Aorta (tissue), 5 donors: ENCODE measurements at places on chromosomes 4 and X. TPM values are rescaled to one million over a fixed set of nuclear protein-coding genes. Genes with fewer than 3 reads are reported as not detected.

MAN2B2 gene
- 40.3 TPM for polyA plus RNA-seq

GRCh38 chrX:136920001-136920400 is 39.5 kb upstream of the RBMX start:
- no peak for DNase-seq

SLC34A2 gene
- 0.50 TPM for polyA plus RNA-seq

CSAG3 gene
- polyA plus RNA-seq = not detected

DNA sequence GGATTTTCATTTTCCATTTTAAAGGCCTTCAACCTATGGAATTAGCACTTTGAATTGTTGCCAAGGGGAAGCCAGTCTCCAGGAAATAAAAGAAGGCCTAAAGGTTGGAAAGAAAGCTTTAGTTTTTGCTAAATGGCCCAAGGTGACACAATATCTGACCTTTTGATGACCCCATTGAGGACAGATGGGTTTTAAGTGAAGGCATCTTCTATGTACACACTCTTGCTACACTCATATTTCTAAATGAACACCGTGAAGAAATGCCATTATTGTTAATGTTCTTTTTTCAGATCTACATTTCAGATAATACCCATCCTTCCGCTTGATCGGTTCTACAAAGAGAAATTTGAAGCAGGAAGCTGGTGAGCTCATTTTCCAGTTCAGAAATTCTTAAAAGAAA is 162.8 kb upstream of the POU3F4 start:
- DNase-seq = no peak

GRCh38 chr4:801436-802124 is 24.3 kb downstream of the CPLX1 start:
- no peak for DNase-seq

ZFP92 gene
- 0.75 TPM for polyA plus RNA-seq

DNA sequence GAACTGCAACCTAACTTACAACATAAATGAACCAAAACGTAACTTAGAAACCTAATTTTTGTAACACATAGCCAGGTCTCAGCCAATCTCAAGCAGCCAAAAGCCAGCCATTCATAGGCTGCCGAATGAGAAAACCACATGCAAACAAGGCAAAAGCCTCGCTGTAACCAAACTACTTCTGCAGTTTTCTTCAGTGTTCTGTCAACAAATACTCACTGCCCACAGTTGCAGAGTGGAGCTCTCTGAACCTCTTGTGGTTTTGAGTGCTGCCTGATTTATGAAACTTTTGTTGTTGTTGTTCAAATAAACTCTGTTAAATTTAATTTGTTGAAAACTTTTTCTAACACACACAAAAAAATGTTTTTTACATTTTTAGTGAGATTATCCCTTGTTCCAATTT is 251.2 kb downstream of the PAPSS1 start:
- DNase-seq = no peak

- no peak for DNase-seq
Measured at GRCh38 chr4:184282251-184282713, 64.6 kb upstream of the ENPP6 start.

DNA sequence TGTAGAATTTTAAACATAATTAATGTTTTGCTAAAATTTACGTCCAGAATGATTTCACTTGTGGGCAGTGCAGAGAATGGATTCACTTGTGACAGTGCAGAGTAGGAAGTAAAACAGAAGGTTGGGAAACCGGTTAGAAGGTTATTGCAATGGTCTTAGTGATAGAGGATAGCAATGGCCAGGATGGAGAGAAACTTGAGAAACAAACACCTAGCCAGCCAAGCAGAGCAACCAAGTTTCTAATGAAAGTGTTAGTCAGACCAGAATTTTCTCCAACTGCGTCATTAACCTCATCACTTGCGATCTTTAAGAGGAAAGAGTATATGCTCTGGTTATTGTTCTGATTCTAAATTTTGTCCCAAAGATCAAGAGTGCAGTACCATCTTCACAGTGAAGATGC is 50.0 kb upstream of the TBC1D9 start:
- DNase-seq = no peak

GRCh38 chrX:103498786-103499185 is 20.5 kb downstream of the RAB40A start:
- DNase-seq = no peak

DNA sequence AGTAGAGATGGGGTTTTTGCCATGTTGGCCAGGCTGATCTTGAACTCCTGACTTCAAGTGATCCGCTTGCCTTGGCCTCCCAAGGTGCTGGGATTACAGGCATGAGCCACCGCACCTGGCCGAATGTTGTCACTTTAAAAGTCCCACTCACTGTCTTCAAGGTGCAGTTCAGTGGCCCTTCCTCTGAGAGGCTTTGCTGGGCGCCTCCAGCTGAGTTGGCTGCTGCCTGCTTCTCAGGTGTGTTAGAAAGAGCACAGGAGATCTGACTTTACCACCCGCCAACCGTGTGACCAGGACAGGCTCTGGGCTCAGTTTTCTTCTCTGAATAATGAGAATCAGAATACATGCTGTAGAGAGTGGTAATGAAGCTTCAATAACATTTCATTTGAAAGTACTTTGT is 207.4 kb downstream of the CEP135 start:
- no peak for DNase-seq

GRCh38 chr4:149766135-149766534 is 49.5 kb downstream of the IQCM start:
- no peak for DNase-seq

- no peak for DNase-seq
Measured at GRCh38 chr4:184439856-184440594, 34.3 kb downstream of the IRF2 start.

PNCK gene
- 3.0 TPM for polyA plus RNA-seq

DNA sequence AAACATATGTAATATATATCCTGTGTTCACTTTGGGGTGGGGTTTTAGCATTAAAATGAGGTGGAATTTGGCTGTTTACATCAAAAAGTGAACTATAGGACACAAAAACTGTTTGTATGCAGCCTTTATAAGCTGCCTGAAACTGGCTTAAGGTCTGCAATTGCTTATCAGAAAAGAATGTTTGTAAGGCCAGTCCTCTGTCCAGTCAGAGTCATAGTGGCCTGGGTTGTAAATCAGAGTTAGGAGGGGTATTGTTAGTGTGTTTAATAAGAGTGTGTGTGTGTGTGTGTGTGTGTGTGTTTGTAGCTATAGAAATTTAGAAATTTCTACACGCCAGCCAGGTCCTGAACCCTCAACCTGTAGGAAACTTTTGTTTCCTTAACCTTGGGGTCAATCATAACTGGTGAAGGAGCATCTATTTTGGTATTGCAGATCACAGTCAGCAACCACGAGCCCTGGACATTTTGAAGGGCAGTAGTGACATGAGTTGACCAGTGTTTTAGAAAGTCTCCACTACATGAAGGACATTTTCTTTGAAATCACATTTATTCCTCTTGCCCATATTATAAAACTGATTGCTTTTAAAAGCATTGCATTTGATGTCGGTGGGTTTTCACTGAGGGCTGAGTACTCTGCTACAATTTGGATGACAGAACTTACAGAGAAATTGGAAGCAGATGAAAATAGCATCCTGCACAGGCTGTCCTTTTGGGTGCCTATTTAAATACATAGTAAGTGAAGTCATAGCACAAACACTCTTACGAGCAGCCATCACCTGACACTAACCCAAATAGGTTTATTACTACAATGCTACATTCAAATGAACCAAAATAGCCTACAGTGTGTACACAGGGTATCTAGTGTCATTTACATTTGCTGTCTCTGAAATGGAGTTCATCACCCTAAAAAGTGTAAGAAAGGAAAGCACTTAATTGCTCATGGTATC is 11.2 kb upstream of the TMEM154 start:
- DNase-seq = no peak

DNA sequence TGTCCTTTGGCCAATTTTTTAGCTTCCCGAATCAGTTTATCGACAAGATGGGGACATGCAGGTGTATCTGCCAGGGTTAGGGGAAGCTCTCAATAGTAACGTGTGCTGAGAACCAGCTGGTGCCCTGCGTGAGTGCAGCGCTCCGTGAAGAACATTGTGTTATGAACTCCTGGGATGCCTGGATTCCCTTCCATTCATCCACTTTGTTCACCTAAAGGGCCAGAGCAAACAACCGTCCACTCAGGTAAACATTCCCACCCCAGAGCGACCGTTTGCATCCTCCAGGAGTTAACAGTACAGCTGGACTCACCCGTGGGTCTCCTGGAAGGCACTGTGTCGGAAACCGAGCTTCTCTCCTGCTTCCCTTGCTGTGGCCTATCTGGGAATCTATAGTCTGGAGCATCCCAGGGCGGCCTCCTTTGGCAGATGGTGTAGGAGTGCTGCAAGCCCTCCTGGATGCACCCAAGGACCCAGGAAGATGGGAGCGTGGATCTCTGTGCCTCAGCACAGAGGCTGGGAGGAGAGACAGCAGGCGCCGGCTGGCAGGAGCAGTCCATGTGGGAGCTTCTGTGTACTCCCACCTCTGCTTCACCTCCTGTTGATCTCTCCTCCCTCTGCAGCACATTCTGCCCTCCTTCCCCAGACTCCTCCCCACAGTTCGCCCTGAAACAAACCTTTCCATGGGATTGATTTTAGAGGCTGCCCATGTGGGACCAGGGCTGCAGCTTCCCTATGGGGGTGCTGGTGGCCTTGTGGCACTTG is 62.7 kb downstream of the SHROOM2 start:
- DNase-seq = no peak

GRCh38 chrX:16077811-16078210 is 45.6 kb upstream of the GRPR start:
- DNase-seq = no peak

- no peak for DNase-seq
Measured at GRCh38 chr4:5416637-5417036, 291.7 kb downstream of the EVC2 start.

DNA sequence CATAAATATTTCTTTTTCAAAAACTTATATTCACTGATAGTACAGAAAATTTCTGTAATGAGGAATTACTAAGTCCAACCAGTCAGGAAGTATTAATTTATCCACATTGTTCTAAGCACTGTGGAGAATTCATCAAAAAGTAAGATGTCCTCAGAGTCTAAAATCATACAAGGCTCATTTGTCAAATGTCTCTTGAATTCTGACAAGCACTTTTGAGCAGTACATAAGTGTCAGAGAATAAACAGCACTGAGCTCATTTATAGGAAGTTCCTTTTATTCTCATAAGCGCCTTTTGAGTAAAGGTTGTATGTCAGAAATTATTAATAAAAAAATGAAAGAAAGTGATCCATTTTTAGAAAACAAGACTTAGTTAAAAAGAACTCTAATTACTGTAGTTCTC is 523.2 kb upstream of the EPHA5 start:
- no peak for DNase-seq

GRCh38 chr4:142447009-142447408 is 399.1 kb downstream of the INPP4B start:
- no peak for DNase-seq

DNA sequence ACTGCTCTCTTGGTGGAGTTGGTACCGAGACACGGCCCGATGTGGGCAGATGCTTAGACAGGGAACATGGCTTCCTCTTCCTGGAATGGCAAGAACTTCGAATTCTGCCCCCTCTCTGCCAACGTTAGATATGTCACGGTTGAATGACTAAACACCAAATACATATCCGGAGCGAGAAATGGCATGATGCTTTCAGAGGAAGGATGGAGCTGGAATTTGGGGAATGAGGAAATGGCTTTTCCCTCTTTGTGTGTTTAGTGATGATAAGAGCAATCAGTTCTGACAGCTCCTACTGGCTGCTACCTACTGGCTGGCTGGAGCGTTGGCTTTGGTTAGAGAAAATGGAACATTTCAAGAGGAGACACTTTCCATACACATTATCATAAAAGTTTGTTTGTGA is 140.0 kb downstream of the DHRSX start:
- no peak for DNase-seq

FDCSP gene
- polyA plus RNA-seq = not detected

ZNF630 gene
- 5.0 TPM for polyA plus RNA-seq

- peak; percentile 80 for DNase-seq
Measured at GRCh38 chrX:18883234-18883960, 100.5 kb downstream of the PHKA2 start.

DNA sequence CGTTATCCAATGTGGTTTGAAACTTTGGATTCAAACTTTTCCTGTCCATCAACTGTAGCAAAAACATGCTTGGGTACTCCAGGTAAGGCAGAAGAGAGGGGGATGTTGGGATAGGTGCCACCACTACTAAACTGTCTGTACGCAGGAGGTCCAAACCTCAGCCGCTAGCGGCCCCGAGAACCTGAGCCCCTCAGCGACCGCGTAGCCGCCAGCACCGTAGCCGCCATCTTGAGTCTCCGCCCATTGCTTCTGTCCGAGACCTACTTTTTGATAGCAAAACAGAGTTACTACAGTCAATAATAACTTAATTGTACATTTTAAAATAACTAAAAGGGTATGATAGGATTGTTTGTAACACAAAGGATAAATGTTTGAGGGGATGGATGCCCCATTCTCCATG is 119.9 kb upstream of the GRID2 start:
- no peak for DNase-seq

SHROOM2 gene
- 0.28 TPM for polyA plus RNA-seq

EGF gene
- polyA plus RNA-seq = 3.4 TPM

- DNase-seq = no peak
Measured at GRCh38 chr4:23837371-23837770, 52.5 kb downstream of the PPARGC1A start.

DNA sequence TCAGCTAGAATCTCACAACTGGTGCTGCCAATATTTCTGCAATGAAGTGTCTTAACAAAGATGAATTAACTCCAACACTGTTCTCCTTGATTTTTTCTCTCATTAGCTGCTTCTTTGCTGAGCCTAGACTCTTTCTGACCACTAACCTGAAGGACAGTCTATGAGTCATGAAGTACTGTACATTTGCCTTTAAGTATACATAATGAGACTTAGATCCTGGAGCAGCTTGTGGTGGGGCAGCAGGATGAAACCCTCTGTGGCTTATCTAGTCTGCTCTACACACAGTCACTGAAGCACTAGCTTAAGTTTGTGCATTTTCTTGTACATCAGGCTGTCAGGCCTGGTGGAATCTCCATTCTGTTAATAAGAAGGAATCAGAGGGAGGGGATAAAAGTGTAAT is 307.4 kb upstream of the SMIM31 start:
- DNase-seq = no peak

DACH2 gene
- not detected for polyA plus RNA-seq

DNA sequence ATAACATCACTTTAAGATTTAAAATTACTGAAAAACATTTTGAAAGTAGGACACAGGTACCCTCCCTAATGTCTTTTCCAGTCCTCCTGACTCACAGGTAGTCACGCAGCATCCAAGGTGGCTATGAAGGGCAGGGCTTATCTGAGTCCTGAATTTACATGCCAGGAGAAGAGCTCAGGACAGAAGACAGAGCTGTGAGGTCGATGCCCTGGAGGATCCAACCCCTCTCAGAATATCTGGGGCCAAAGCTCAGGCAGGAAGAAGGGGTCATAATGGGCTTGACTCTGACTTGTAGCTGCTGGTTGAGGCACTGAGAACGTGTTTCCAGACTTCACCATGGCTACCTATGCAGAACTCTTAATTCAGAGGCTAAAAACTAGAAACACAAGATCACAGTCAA is 177.5 kb downstream of the AASDH start:
- DNase-seq = no peak
